ENCODE measurements at places on chromosomes 1 and 21. TPM values are rescaled to one million over a fixed set of nuclear protein-coding genes. Genes with fewer than 3 reads are reported as not detected.

GRCh38 chr1:232728507-232729263 is 76.5 kb upstream of the MAP10 start:
- DNase-seq: no peak

Gene NBL1
- total RNA-seq: 32.3 TPM

Gene LDLRAD1
- not detected for total RNA-seq

GRCh38 chr21:32389337-32390015 is 3.3 kb downstream of the URB1 start:
- no peak for DNase-seq

DNA sequence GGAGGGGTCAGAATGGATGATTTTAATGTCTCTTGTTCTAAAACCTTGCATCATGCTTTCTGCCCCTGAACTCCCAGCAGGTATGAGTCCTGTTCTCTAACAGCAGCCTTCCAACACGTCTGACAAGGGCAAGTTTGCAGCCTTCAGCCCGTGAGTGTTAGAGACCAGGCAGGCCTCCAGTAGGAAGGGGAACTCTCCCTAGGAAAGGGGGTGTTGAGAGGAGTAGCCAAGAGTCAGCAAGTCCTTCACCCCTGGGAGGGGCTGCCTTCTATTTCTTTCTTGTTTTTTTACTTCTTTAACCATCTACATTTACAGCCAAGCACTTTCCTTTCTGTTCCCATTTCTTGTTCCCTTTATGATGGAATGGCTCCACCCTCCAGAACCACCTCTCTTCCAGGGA is 14.2 kb downstream of the BATF3 start:
- DNase-seq: no peak

GRCh38 chr21:17461582-17461981 is 51.3 kb upstream of the CXADR start:
- DNase-seq: no peak

Gene DIO1
- not detected for total RNA-seq

Gene IGSF21
- total RNA-seq: not detected

DNA sequence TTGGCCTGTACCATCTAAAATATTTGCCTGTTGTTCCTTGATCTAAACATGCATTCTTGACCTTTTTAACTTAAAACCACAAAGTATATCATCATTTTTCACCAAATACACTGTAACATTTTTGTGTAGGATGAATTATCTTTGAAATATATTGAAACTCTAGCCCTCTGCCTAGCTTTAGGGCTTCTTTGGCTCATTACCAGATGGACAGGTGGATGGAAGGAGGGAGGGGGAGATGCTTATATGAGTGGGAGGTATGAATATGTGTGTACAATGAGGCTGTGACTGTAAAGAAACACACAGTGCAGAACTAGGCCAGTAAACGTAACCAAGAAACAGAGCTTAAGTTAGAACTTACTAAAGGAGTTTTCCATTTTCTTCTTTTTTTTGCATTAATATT is 118.5 kb downstream of the ESRRG start:
- no peak for DNase-seq

GRCh38 chr1:183873642-183874041 is 68.7 kb downstream of the RGL1 start:
- no peak for DNase-seq

Gene VWA5B1
- 0.13 TPM for total RNA-seq

DNA sequence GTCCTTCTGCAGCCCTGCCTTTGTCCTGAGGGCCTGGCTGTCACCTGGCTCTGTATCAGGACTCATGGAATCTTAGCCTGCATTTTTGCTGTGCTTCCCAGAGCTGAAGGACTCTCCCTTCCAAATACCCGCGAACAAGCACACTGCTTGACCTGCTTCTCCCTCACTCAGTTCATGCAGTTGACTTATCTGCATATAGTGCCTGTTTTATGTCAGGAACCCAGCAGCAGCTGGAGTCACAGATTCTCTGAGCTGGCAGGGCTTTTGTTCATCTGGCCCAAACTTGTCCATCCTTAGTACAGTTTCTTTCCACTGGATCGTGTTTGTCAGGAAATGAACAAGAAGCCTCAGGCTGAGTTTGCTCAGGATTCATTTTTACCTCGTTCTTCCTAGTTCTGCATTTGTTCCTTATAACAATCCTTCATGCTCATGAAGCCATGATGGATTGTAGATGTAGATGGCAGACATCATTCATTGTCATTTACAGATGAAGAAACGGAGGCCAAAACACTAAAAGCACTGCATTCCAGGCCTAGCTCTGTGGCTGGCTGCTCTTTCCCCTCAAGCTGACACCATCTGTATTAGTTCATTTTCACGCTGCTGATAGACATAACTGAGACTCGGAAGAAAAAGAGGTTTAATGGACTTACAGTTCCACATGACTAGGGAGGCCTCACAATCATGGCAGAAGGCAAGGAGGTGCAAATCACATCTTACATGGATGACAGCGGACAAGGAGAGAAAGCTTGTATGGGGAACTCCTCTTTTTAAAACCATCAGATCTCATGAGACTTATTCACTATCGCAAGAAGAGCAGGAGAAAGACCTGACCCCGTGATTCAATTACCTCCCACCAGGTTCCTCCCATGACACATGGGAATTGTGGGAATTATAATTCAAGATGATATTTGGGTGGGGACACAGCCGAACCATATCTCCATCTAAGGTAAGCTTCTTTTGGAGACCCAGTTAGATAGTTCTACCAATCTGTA is 150.9 kb downstream of the HIVEP3 start:
- no peak for DNase-seq

DNA sequence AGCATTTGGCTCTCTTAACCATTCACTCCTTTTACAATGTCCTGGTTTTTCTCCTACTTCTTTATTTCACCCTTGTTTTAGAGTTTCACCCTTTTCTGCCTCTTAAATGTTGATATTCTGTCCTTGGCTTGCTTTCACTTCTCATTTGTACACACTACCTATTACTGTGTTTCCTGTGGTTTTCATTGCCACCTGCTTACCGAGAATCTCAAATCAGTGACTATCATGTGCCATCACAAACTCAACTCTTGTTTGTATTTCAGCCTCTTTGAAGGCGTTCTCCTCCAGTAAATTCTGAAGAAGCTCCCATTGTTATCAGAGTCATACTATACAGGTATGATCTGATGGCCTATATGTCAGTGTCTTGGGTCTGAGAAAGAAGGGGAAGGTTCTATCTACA is 65.7 kb downstream of the NPHS2 start:
- no peak for DNase-seq

GRCh38 chr21:31034378-31034777 is 3.9 kb downstream of the KRTAP19-8 start:
- no peak for DNase-seq

- no peak for DNase-seq
These were observed 206.4 kb upstream of the PTGFR start for GRCh38 chr1:78284354-78284753.

Gene C1orf185
- total RNA-seq: not detected

Gene AMY1B
- not detected for total RNA-seq

Gene RNF186
- not detected for total RNA-seq

Gene SLAMF8
- total RNA-seq: not detected

GRCh38 chr1:41955461-41956159 is 36.9 kb upstream of the HIVEP3 start:
- no peak for DNase-seq

DNA sequence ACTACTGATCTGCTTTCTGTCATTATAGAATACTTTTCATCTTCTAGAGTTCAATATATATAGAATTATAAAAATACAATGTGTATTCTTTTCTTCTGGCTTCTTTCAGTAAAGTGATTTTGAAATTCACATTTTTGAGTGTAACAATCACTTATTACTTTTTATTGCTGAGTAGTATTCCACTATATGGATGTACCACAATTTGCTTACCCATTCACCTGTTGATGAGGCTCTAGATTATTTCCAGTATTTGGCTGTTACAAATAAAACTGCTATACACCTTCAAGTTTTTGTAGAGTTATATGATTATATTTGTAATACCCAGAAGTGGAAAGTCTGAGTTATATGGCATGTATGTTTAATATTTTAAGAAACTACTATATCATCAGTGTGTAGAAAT is 159.4 kb downstream of the RWDD3 start:
- no peak for DNase-seq

DNA sequence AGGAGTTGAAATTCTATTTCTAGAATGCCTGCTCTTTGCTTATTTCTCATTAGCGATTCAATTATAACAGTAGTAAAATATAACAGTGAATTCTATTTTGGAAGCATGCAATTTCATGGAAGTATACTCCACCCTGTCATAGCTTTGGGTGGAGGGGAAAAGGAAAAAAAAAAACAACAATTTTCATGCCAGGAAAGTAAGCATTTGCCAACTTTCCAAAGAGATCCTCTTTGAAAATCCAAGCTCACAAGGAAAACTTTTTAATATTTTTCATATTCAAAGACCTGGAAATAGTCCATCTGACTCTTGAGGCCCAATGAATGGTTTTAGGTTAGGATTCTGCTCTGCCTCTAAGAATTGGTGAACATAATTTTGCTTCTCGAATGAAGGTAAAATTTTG is 134.5 kb downstream of the PTPN14 start:
- no peak for DNase-seq

GRCh38 chr1:206971029-206971655 is 882 bp upstream of the FCAMR start:
- DNase-seq: no peak

- DNase-seq: no peak
These were observed at the start of gene FAM177B for GRCh38 chr1:222736972-222737371. Gene FAM177B, plus strand, starts transcription at chr1:222737202. Its CDS starts 9,344 bp downstream, at chr1:222746546.

GRCh38 chr1:165900576-165901380 is 73.4 kb downstream of the UCK2 start:
- no peak for DNase-seq

GRCh38 chr1:150619576-150620509 is 9.6 kb downstream of the ENSA start:
- no peak for DNase-seq

DNA sequence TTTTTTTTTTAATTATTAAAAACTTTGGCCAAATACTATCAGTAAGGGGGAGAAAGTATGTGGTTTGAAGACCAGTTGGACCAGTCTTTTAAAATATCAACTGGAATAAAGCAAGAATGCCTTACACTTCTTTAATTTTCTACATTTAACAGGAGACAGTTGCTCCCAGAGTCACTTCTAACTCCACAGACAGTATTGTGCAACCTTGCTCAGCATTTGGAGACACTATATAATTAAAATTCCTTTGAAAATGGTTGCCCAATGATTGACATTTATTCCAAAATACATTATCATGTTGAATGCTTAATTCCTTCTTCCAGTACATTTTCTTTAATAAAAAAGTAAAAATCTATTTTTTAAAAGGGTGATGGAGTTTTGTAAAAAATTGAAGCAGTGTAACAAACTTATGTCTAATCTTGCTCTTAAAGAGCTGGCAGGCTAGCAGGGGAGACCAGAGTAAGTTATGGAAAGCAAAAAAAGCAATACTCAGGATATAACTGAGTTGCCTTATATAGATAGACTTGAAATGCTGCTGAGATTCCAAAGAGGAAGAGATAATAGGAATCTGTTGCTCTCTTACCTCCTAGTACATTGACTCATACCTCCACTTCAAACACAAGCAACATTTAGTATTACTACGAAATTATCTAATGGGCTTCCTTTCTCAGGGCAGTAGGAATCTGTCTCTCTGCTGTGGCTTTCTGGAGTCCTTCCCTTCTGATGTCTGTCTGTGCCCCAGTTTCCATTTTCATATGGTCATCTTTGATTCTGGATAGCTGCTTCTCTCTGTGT is 69.7 kb upstream of the RGL1 start:
- DNase-seq: no peak

GRCh38 chr1:66711420-66711819 is 40.8 kb upstream of the DYNLT5 start:
- no peak for DNase-seq

GRCh38 chr1:27868556-27868931 is 3.8 kb upstream of the THEMIS2 start:
- no peak for DNase-seq

- DNase-seq: no peak
These were observed 12.3 kb downstream of the SGIP1 start for GRCh38 chr1:66546047-66546810.

DNA sequence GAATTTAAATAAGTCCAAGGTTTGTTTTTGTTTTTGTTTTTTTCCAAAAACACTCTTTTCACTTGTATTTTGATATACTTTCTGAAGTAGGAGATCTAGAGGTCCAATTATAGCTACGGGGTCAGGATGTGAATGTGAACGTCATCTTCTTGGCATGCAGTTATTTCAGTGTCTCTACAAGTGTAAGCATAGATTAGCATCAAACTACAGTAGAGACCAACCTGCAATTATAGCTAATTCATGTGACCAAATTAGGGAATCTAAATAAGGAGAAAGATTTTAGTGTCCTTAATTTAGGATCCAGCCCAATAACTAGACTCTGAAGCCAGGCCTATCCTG is 107.3 kb upstream of the PALMD start:
- no peak for DNase-seq

DNA sequence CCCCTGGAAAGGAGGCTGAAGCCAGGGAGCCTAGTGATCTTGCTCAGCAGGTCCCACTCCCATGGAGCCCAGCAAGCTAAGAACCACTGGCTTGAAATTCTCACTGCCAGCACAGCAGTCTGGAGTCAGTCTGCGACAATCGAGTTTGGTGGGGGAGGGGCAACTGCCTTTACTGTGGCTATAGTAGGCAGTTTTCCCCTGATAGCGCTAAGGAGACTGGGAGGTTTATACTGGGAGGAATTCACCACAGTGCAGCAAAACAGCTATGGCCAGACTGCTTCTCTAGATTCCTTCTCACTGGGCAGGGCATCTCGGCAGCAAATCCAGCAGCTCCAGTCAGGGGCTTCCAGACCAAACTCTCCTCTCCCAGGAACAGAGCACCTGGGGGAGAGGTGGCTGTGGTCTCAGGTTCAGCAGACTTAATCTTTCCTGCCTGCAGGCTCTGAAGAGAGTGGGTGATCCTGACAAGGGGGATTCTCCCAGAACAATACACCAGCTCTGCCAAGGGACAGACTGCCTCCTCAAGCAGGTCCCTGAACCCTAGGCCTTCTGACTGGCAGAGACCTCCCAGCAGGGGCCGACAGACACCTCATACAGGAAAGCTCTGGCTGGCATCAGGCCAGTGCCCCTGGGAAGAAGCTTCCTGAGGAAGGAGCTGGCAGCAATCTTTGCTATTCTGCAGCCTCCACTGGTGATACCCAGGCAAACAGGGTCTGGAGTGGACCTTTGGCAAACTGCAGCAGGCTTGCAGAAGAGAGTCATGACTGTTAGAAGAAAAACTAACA is 548.5 kb upstream of the NEGR1 start:
- no peak for DNase-seq

DNA sequence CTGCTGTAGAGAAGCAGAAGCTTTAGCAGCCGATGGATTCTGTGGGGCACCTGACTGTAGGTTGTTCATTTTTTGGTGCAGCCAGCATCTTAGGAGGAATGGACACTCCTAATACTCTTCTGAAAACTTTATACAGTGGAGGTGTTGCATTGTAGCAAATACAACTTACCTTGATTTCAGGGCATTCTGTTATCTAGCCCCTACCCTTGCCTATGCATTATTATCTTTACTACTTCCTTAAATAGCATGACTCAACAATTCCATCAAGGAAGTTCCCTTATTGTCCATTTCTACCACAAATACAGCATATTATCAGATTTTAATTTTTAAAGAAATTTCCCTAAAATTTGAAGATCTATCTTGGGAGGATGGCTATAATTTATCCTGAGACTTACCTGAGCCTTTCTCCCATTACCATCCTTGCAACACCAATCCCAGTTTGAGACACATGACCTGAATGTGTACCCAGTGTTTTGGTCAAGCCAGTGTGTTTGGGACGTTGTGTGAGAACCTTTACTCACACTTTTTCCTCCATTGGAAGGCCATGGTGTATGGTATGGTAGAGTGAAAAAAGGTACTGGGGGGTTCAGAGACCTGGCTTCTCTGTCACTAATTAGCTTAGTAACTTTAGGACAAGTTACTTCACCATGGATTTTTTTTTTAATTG is 9.2 kb downstream of the POU2F1 start:
- DNase-seq: no peak

All from T-helper 17 cell (primary cell).